ENCODE measurements at places on chromosomes 5 and 9. TPM values are rescaled to one million over a fixed set of nuclear protein-coding genes. Genes with fewer than 3 reads are reported as not detected.

Gene NEURL1B
- 11.9 TPM for total RNA-seq

Gene TTC16
- total RNA-seq: not detected

Gene ADGRV1
- total RNA-seq: 2.7 TPM

Gene FCN2
- total RNA-seq: not detected

Gene ARPC5L
- 39.1 TPM for total RNA-seq

Gene CARTPT
- total RNA-seq: not detected

Gene ANGPTL2
- total RNA-seq: 8.9 TPM
